Activated naive CD4-positive, alpha-beta T cell (primary cell): ENCODE measurements at places on chromosomes 2 and 18.

DNA sequence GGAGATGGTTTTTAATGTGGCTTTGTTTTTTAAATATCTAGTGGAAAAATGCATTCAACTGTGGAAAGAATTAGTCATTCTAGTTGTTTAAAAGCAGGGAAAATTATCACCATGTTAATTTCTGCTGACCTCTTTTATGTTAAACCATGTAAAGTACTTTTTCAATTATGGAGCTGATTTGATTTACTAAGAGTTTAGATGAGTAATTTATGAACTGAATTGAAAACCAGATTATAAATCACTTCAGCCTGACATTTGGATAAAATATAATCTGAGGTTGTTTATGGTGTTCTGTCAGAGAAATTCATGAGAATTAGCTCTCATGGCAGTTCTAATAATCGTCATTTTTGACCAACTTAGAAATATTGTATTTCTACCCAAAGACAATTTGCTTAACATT is 11.6 kb downstream of the ITGA4 start:
- no peak for DNase-seq

DNA sequence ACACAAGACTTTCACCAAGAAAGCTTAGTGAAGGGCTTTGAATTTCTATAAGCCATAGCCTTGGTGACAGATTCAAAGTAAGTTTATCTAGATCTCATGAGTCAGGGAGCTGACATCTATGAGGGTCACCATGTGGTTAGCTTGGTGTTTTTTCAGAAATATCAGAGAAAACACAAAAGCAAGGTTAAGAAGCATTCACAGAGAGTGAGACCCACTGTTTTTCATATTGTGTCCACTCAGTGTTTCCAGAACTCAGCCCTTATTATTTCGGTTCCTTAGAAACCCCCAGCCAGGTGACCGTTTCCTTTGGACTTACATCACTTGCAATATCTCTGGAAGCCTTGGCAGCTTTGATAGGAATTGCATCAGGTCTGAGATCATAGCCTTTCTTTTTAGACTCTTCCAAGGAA is 76.6 kb downstream of the NEB start:
- no peak for DNase-seq

- DNase-seq: no peak
These were observed 457.0 kb downstream of the METTL4 start for GRCh38 chr18:2114289-2114688.

- no peak for DNase-seq
These were observed 234.3 kb upstream of the TANK start for GRCh38 chr2:160925956-160926355.

DNA sequence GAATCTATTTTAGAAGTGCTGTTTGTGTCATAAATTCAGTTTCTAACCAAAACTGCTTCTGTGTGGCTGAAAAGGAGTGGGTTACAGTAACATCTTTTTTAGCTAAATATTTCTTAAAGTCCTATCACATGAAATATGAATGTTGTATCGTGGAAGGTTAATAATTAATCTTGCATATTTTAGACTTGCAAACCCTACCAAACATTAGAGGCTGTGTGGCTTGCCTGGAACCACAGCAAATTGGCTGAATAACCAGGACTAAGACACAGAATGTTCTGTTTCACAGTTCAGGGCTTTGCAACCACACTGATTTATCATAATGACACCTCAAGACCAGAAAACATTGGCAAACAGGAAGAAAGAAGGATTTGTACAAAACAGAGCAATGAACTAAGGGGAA is 208.9 kb upstream of the CNTNAP5 start:
- no peak for DNase-seq

DNA sequence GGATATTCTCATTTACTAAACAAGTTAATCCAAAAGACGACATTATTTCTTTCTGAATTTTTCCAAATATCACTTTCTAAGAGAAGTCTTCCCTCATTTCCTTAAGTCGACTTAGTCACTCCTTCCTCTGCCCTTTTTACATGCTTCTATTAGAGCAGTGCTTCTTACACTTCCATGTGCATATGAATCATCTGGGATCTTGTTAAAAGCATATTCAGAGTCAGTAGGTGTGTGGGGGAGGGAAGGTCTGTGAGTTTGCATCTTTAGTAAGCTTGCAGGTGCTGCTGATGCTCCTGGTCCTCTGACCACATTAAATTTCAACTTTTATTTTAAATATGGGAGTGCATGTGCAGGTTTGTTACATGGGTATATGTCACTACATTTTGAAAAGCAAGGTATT is 582.6 kb downstream of the NRXN1 start:
- no peak for DNase-seq

GRCh38 chr2:23757686-23758433 is 169.1 kb downstream of the ATAD2B start:
- DNase-seq: no peak

DNA sequence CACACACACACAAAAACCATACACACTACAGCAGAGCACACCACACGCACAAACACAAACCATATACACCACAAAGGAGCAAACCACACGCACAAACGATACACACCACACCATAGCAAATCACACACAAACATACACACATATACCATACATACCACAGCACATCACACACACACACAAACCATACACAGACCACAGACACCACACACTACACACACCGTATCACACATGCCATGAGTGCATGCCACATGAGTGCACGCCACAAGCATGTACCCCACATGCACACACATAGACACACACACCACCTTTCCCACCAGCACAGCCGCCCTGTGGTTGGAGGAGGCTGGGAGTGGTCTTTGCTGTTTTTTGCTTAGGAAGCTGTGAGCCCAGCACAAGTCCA is 517.1 kb upstream of the MYT1L start:
- no peak for DNase-seq

DNA sequence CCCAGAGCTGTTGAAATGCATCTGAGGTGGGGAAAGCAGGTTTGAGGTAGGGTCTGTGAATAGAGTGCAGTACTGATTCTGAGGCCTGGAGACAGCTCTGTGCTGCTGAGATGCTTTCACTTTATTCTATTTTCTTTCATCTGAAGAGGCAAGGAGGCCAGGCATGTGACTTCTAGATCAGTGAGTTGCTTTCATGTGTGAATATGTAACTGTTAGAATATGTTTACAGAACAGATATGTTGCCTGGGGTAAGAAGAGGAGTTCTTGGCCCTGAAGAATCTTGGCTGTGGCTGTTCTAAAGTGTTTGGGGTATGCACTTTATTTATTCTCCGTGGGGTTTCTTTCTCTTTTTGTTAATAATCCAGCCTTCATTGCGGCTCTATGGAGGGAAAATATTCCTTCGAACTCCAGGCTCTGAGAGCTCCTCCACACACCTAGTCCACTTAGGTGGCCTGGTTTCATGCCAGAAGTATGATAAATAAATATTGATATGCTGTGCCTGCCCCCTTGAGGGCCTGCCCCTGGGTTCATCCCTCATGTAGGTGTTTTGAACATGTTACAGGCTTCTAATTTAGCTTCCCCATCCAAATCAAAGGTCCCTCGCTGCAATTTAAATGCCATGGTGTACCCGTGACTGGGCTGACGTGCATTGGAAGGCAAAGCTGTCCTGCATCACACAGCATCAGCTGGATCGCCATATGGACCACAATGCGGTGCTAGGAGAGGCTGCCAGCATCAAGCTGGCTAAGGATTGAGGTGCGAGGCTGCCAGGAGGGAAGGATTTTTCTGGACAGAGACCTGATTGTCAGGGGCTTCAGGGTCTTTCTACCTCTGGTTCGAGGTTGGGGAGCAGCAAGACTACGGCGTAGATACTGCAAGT is 102.9 kb downstream of the PRKCE start:
- DNase-seq: no peak

DNA sequence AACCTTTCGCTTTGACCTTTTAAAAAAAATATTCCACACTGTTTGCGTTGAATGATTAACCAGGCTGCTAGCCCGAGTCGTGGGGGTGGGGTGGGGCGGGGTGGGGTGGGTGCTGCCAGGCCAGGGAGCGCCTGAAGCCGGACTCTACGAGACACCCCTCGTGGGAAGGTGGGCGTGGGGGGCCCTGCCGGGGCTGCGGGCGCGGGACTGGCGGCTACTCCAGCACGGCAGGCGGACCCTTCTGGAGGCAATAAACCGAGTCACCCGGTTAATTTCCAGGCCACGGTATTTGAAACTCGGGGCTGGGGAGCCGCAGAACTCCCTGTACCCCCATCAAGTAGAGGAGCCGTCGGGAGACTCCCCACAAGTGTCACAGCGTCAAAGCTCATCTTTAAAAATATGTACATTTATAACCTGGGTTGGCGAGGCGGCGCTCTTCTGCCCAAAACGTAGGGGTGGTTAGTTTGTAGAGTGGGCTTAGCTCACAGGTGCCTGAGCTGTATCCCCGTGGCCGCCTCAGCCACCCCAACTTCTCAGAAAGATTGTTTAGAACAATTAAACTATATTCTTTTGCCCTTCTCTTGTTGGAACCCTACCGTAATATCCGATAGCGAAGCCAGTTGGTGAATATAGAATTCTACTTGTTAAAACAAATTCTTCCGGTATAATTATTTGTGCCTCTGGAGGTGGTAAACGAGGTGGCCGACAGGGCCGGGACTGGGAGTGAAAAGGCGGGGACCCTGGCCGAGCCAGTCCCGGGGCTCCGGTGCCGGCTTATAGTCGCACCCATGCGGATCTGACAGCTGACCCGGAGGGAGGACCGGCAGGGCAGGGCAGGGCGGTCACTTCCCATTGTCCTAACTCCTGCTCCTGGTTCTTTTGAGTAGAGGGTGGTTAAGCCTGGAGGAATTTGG is 1.4 kb downstream of the B3GNT2 start:
- DNase-seq: peak; percentile 10

DNA sequence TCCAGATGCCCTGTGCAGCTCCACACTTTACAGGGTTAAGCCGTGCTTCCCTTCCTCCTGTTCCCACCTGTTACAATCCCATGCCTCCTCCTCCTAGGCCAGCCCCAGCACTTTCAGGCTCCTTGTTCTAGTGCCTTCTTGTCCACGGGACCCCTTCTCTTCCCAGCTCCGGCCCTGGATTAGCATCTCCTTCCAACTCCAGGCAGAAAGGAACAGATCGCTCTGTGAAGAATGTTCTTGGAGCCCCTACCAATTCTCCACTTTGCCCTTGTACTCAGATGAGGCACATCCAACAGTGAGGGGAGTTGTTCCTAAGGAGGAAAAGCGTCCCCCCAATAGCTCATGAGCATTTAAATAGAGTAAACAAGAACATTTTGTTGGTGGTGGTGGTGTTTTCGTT is 72.7 kb downstream of the CABLES1 start:
- no peak for DNase-seq

DNA sequence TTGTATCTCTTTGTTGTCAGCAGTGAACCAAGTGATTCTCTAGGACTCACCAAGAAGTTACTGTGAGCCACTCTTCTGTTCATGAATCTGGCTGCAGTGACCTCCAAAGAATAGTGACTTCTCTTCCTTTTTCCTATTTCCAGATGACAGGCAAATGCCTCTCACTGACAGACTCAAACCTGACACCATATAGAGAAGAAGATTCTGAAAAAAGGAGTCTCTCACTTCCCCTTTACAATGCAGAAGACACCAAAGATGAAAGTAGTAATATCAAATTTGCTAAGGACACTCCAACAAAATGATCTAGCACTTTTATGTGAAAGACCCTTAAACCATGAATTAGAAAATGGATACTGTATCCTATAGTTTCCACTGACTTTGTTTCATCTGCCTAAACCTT is 44.4 kb upstream of the SETBP1 start:
- DNase-seq: no peak

- no peak for DNase-seq
These were observed 103.1 kb downstream of the RTN4 start for GRCh38 chr2:54947136-54947535.

DNA sequence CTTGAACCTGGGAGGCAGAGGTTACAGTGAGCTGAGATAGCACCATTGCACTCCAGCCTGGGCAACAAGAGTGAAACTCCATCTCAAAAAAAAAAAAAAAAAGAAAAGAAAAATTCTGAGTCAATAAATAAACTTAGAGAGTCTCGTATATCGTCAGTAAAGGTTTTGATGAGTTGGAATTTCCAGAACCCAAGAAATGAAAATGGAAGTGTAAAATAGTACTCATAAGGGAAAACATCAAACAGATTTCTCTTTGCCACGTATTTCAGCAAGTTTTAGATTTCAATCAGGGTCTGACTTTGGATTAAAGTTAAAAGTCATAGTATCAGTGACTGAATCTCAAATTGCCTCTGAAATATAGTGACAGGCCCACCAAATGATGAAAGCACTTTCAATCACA is 71.4 kb upstream of the SPOPL start:
- no peak for DNase-seq

DNA sequence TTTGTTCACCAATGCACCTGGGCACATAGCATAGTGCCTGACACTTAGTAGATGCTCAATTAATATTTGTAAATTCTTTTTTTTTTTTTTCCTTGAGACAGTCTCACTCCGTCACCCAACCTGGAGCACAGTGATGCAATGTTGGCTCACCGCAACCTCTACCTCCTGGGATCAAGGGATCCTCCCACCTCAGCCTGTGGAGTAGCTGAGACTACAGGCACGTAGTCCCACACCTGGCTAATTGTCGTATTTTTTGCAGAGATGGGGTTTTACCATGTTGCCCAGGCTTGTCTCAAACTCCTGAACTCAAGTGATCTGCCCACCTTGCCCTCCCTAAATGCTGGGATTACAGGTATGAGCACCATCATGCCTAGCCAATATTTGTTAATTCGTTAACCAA is 23.2 kb upstream of the LPIN2 start:
- no peak for DNase-seq

- DNase-seq: no peak
These were observed 82.4 kb downstream of the DDX1 start for GRCh38 chr2:15673919-15674636.

- no peak for DNase-seq
These were observed 9.5 kb downstream of the KCNK3 start for GRCh38 chr2:26702025-26702424.

GRCh38 chr18:78624646-78625279 is 354.9 kb upstream of the SALL3 start:
- DNase-seq: no peak

DNA sequence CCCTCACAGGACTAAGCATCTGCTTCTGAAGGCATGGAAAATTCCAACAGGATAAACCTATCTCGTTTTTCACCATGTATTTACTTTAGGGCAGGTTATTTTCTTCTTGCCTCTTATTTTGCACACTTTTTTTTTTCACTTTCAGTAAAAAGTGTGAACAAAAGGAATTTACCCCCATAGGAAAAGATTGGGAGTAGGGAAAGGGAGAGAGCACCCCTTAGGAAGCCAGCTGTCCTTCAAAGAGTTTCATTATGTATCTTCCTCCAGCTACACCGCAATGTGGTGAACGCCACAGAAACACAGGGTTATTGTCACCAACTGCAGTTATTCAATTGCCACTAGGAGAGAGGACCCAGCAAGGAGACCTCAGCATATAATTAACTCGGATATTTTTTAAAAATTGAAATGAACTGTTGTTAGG is 286.2 kb upstream of the VRK2 start:
- no peak for DNase-seq

- no peak for DNase-seq
These were observed 2.7 kb downstream of the BMPR2 start for GRCh38 chr2:202378662-202379358.

DNA sequence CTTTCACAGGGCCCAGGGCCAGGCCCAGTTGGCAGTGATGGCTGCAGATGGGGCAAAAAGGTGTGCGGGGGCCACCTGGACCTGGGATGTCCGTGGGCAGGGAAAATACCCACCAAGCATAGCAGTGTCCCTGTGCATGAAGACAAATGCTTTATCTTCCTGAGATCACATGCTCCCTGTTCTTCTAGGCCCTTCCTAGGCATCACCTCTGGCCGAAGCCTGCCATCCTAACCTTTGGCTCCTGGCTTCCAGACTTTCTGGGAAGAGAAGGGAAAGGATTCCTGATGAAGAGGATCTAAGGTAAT is 105.0 kb upstream of the SMAD2 start:
- no peak for DNase-seq

- no peak for DNase-seq
These were observed 65.7 kb upstream of the FOSL2 start for GRCh38 chr2:28326881-28327505.

GRCh38 chr2:150570712-150571111 is 83.2 kb upstream of the RND3 start:
- DNase-seq: no peak
